NCI-H2171 (cell line): ENCODE measurements at places on chromosomes 2 and 18.

DNA sequence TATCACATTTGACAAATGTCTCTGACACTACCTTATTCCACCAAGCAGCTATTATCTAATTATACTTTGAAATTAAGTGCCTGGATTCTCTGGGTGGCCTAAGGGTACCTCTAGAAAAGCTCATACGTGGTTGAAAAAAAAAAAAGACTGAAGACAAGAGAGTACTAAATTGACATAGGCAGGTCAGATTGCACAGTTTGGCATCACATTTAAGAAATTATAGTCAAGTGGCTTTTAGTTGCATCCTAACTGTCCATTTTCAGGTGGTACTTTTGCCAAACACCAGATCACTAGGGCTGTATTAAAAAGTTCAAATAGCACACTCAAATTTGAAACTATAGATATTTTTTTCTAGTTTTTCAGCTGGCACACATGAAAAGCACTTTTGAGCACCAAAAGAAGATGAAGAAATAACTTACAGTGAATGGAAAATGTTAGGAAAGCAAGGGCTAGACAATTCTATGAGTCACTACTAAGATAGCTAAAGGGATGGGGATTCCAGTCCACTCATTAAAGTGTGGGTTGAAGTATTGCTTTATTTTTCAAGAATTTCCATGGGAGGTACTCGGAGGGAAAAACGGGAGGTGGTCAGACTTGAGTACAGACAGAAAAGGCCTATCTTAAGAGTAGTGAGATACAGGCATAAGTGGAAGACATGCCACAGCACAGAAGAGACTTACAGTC is 106.5 kb upstream of the COL5A2 start:
- DNase-seq, result no peak

- no peak for DNase-seq
Measured at GRCh38 chr2:119393971-119394748, 27.4 kb downstream of the DBI start.

- DNase-seq, result no peak
Measured at GRCh38 chr18:51151568-51152511, 45.6 kb downstream of the MEX3C start.

GRCh38 chr2:114762986-114763385 is 320.5 kb downstream of the DPP10 start:
- DNase-seq, result no peak

DNA sequence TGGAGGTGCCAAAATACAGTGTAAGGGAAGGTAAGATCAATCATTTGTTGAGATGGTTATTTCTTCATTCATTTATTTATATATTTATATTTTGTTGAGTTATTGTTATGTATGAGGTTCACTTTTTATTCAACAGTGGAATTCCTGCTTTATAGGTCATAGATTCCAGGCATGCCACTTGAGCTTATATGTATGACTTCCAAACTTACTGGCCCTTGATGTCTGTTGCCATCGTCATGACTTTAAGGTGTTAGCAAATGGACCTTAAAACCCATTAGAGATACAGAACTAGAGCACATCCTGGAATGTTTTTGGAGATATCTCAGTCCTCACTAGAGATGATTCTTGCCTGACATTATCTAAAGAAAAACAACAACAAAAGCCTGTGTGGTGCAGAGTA is 25.9 kb downstream of the CCDC85A start:
- DNase-seq, result no peak

- no peak for DNase-seq
Measured at GRCh38 chr2:67318563-67318962, 78.6 kb upstream of the ETAA1 start.

- DNase-seq, result no peak
Measured at GRCh38 chr2:74576863-74577229, 22.3 kb downstream of the DOK1 start.

DNA sequence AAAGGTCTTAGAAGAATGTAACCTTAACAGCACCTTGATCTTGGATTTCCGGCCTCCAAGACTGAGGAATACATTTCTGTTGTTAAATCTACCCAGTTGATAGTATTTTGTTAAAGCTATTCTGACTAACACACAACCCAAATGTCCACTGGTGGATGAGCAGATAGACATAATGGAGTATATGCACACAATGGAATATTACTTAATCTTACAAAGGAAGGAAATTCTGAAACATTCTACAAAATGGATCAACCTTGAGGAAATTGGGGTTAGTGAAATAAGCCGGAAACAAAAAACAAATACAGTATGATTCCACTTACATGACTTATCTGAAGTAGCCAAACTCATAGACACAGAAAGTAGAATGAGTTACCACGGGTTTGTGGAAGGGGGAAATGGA is 168.7 kb downstream of the ZNF804A start:
- DNase-seq, result no peak

DNA sequence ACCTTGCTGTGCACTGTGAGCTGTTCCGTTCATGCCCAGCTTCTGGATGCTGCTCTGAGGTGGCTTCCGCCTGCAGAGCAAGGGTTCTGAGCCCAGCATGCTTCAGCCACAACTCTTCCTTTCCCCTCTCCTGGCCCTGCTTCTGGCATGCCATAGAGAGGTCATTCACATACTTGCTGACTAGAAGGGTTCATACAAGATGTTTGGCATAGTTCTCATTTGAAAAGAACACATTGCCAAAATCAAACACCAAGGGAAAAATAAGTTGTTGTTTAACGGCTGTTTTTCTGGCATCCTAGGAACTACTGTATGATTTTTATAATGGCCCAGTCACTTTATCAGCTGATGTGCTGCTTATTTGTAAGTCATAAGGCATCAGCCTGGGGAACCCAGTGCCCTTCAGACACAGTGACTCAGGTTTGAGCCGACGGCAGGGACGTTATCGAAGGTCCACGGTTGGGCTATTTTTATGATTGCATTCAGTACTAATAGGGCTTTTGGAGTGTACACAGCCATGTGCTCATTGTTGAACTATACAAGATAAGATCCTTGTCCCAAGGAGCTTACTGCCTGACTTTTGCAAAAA is 53.9 kb upstream of the CTAGE1 start:
- no peak for DNase-seq

- DNase-seq, result peak; percentile 83
Measured at GRCh38 chr2:8677646-8678592, 3.9 kb upstream of the ID2 start.

- peak; percentile 76 for DNase-seq
Measured at GRCh38 chr2:27049422-27050280, 1.8 kb upstream of the AGBL5 start.

DNA sequence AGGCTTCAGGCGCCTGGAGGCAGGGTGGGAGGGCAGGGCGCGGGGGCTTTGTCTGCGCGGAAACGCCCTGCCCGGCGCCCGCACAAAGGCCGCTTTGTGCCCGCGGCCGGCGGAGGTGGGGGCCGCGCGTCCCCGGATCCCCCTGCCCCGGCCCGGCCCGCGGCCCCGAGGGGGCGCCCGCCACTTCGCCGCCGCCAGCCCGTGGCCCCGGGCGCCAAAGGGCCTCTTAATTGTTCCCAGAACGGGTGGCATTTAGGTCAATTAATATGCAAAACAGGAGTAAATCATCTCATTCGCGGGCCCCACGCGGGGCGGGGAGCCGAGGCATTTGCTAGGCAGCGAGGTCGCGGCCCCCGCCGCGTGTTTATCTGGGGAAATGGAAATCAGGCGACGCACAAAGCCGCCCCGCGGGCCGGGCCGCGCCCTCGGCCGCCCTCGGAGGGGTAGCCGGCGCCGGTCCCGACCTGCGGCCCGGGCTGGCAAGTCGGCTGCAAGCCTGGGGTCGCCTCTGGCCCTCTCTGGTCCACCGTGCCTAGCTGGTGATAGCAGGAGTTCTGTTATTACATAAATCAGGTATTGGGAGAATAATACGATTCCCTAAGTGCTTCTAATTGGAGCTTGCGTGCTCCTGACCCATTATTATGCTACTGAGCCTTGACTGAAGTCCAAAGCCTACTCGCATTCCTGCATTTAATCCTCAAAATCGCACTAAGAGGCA is 148.2 kb upstream of the GLI2 start:
- DNase-seq, result no peak
